ENCODE measurements at places on chromosomes 13 and 19. TPM values are rescaled to one million over a fixed set of nuclear protein-coding genes. Genes with fewer than 3 reads are reported as not detected.

- DNase-seq = no peak
- no peak overlapping the region for H3K27ac ChIP-seq
- no peaks in the 10 kb centered on the region for H3K27me3 ChIP-seq
- H3K4me3 ChIP-seq = no peak overlapping the region
- no peaks in the 10 kb centered on the region for H3K4me1 ChIP-seq
- no peaks in the 10 kb centered on the region for H3K36me3 ChIP-seq
Measured at GRCh38 chr19:51602189-51602854, 27.9 kb downstream of the SIGLEC5 start.

GRCh38 chr13:19665427-19665859, 32.0 kb downstream of the MPHOSPH8 start:
- no peaks in the 10 kb centered on the region for H3K4me1 ChIP-seq
- DNase-seq = no peak
- H3K36me3 ChIP-seq = peaks cover 6% of the 10 kb centered on the region
- H3K4me3 ChIP-seq = no peak overlapping the region
- no peak overlapping the region for H3K27ac ChIP-seq

- no peaks in the 10 kb centered on the region for H3K4me1 ChIP-seq
- DNase-seq = no peak
- H3K27me3 ChIP-seq = no peaks in the 10 kb centered on the region
- H3K27ac ChIP-seq = no peak overlapping the region
- no peak overlapping the region for H3K4me3 ChIP-seq
- no peaks in the 10 kb centered on the region for H3K36me3 ChIP-seq
Measured at GRCh38 chr13:99733346-99733745, 232.1 kb downstream of the TM9SF2 start.

The SCGB2B2 gene
- 4.4 TPM for total RNA-seq

GRCh38 chr19:31639306-31639705, 290.1 kb upstream of the TSHZ3 start:
- H3K4me1 ChIP-seq = no peaks in the 10 kb centered on the region
- H3K27ac ChIP-seq = no peak overlapping the region
- DNase-seq = no peak
- H3K27me3 ChIP-seq = no peaks in the 10 kb centered on the region
- no peak overlapping the region for H3K4me3 ChIP-seq
